ENCODE measurements at places on chromosomes 6 and 20.

DNA sequence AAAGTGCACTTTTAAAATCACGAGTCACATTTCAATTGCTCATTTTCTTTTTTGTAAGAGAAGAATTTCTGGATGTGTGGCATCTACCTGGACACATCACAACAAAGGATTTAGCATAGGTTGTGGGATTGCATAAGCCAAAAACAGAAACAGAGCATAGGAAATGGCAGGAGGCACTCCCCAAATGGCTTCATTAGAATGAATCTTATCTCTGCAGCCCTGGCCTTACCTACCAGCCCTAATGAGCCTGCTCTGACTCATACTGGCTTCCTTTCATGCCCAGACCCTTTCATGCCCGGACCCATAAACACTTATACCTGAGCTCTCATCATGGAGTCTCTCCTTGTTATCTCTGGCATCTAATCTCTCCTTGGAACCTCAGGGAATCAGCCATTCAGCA is 23.9 kb upstream of the SPTLC3 start:
- DNase-seq, result no peak

DNA sequence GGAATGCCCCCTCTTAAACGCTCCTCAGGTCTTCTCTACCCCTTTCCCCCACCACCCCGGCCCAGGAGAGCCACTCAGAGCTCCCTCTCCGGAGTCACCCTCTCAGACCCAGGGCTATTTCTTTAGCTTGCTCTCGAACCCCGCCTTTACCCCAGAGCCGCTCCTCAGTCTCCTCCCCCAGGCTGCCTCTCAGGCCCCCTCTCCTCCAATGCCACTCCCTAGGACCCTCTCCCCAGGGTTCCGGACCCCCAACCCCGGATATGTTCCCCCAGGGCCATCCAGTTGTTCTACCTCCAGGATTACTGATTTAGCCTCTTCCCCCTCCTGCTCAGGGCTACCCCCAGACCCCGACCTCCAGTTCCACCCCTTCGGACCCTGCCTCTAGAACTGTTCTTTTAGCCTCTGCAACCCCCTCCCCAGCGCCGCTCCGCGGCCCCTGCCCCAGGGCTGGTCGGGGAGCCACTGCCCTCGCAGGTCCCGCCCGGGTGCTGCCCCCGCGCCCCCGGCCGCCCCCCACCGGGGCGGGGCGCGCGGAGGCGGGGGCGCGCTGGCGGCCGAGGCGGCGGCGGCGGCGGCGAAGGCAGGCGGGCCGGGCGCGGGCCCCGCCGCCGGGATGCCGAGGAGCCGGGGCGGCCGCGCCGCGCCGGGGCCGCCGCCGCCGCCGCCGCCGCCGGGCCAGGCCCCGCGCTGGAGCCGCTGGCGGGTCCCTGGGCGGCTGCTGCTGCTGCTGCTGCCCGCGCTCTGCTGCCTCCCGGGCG is at the start of gene MMP24:
Gene MMP24 (plus strand): TSS at position 565 of the 758 bp plus-strand sequence. CDS start 49 bp downstream, at position 614.
- no peak for DNase-seq

GRCh38 chr6:44917430-44917829 is 410.7 kb upstream of the RUNX2 start:
- no peak for DNase-seq

- no peak for DNase-seq
Measured at GRCh38 chr20:47380481-47380880, 24.0 kb upstream of the ZMYND8 start.

DNA sequence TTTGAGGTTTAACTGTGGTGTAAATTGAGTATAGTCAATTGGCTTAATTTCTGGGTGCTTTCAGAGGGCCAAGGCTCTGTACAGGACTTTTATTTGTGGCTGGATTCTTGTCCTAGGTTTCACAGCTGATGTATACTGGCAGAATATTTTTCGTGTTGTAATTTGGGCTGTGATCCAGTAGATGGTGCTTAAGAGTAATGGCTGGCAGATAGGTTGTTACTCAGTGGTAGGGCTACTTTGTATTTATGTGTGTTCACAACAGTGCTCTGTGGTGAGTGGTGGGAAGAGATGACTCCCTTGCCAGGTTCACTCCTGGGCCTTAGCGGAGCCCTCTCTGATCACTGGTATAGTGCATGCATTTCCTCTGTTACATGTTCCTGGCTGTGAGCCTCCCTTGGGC is 34.5 kb upstream of the FERMT1 start:
- DNase-seq, result no peak

DNA sequence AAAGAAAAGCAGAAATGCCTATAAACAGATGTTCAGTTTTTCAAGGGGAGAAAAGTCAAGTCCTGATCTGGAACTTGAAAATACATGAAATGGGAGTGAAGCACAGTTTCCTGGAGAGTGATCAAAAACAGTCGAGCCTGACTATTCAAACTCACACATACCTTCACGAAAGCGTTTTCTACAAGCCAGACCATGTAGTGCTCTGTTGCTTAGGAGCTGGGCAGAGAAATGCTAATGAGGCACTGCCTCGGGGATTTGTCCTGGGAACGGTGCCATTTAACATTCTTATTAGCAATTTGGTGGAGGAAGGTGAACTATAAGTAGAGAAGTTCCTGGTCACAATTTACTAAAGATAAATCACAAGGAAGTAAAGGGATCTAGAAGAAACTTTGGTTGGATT is 5.9 kb downstream of the NHSL1 start:
- peak; percentile 53 for DNase-seq

- DNase-seq, result peak; percentile 20
Measured at GRCh38 chr6:124881898-124882578, 80.2 kb upstream of the RNF217 start.

- DNase-seq, result no peak
Measured at GRCh38 chr6:131811500-131811899, 3.7 kb downstream of the ENPP1 start.

- no peak for DNase-seq
Measured at GRCh38 chr6:82129797-82130196, 117.7 kb downstream of the IBTK start.

- peak; percentile 68 for DNase-seq
Measured at GRCh38 chr6:142824426-142824825, 120.5 kb downstream of the HIVEP2 start.

DNA sequence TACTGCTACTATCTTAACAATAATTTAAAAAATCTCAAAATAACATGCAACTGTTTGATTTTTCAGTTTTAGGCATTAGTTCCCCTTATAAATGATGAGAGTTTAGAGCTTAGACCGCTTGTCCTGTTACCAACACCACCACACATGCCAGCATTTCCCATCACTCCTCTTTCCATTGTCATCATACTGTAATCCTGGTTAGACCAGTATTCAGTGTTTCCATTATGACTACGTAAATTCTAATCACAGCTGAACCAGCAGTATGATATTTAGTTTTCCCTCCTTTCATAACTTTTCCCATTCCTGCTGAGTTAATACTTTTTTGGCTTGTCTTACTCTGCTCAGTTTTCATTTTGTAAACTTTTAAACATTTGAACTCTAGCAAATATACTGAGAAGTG is 12.2 kb upstream of the TBC1D20 start:
- no peak for DNase-seq

DNA sequence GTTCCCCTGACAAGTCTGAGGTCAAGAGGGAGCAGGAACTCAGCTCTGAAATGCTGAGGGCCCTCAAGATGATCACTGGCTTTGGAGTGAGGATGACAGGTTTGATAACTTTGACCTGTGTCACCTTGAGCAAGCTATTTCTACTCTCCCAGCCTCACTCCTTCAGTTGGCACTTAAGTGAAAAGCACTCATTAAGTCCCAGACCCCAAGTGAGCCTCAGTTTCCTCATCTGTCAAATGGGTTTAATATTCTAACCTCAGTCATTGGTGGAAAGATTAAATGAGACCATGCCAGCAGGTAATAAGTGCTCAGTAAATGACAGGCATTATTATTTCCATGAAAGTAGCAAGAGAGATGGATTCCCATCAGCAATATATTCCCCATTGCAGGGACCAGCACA is 14.0 kb downstream of the DEFB132 start:
- no peak for DNase-seq

DNA sequence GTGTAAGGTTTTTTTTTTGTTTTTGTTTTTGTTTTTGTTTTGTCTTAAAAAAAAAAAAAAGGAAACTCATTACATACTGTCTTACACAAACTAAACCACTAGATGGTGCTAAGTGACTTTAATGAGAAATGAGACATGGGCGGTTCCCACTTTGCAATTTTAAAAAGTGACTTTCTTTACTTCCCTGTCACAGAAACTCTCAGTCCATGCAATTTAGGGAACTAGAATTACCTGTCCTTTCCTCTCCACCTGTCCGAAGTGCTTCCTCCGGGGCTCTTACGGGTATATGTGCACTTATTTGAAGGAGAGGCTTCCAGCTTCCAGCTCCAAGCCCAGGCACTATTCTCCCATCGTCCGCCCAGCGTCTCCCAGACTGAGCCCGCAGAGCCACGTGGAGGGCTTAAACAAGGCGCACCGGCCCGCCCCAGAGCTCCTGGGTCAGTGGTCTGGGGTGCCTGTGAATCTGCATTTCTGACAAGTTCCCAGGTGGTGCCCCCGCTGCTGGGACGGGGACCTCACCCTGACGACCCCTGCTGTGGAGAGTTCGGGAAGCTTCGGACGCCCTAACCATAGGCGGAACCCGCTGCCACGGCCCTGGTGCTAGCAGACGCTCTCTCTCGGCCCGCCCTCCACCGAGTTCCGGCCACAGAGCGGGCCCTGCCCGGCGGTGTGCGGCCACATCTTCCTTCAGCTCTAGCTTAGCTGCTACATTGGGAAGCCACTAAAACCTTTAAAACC is 26.1 kb downstream of the BFSP1 start:
- DNase-seq, result peak; percentile 89

DNA sequence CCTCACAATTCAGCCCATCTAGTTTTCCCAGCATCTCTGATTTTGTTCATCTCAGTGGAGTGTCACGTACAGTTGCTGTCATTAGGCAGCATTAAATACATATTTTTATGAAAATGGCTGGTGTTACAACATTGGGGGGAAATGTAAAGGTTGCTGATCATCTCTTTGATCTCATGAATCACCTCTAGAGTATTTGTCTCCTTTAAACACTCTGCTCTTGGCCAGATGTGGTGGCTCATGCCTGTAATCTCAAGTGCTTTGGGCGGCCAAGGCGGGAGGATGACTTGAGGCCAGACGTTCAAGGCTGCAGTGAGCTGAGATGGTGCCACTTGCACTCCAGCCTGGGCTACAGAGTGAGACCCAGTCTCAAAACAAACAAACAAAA is 128.1 kb downstream of the IPCEF1 start:
- no peak for DNase-seq

- DNase-seq, result no peak
Measured at GRCh38 chr6:105034470-105034869, 77.6 kb downstream of the LIN28B start.

DNA sequence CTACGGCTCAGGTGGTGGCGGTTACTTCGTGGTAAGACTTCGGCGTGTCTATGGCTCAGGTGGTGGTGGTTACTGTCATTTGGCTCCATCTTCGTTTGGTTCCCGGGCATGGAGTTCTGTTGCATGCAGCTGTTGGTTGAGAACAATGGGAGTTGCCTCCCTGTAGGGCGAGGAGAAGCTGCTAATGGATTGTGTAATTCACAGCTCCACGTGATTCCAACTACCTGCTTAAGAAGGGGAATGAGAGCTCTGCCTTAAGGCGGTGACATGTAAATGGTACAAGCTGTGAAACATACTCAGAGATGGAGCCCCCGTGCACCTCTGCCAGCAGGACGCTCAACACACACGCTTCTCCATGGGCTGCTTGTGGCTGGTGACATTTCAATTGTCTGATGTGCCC is 12.4 kb upstream of the DACT2 start:
- DNase-seq, result no peak

DNA sequence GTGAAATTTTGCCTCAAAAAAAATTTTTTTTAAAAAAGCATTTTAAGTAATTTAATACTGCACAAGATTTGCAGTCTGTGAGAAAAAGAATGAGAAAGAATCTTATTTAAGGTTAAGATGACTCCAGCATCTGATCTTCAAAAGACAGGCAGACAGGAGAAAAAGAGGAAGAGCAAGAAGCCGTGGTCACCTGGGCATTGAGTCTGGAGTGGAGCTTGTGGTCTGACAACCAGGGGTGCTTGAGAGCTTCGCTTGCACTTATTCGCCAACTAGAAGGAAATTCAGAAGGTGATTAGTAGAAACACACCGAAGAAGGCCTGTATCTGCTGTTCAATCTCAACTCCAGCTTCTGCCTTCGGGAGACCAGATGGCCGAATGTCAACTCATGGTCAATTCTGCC is 75.9 kb downstream of the MYLK4 start:
- no peak for DNase-seq

DNA sequence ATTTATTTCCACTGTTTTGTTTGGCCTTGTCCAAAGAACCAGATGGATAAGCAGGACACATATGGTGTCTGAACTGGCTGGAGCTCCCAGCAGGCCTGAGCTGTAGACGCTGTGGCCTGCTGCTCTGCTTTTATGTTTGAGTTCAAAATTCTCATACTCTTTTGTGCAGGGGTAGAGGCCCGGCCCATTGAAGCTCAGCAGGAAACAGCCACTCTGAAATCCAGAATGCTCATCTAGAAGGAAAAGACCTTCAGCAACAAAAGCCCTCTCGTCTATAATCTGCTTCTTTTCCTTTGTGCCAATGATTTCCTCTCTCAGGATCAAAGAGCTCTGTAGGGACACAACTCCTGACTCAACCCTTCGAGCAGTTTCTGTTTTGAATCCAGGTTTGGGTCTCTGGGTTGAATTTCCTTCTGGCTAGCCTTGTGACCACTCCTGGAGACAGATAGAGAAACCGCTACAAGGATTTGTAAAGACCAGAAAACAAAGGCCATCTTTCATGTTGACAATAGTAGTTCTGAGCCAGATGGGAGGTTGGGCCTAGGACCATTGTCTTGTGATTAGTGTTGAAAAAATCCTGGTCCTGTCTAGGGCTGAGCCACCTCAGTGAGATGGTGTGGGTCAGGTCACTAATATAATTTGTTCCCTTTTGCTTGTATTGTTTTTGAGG is 446.7 kb downstream of the BCKDHB start:
- DNase-seq, result no peak

DNA sequence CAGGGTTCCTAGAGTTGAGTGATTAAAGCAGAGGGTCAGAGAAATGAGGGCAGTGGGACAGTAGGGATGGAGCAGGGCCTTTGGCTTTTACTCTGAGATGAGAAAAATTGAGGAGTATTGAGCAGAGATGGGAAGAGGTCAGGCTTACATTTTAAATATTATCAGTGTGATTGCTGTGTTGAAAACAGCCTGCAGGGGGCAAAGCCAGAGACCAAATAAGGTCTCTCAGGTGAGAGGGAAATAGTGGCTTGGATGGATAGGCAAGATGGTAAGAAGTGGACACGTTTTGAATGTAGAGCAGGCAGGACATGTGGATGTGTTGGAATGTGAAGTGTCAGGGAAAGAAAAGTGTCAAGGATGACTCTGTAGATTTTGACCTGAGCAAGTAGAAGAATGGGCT is 105.0 kb upstream of the MAP3K7 start:
- DNase-seq, result no peak

GRCh38 chr6:168739381-168739780 is 298.4 kb downstream of the SMOC2 start:
- no peak for DNase-seq

- no peak for DNase-seq
Measured at GRCh38 chr6:165117806-165118205, 191.6 kb downstream of the C6orf118 start.

DNA sequence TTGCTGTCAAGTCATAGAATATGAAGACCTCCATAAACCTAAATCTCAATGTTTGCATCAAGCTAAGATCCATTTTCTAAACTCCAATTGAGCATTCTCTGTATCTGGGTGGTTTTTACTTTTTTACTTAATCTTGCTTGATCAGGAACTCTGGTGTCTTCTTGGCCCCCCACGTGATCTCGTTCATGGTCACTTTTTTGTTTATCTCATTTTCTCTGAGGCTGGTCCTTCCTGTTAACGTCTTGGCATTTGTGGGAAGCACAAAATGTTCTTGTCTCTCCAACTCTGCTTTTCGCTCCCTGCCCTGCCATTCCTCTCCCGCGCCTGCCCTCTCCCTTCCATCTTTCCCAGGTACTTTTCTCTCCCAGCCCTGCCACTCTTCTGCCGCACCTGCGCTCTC is 14.0 kb upstream of the MAPRE1 start:
- no peak for DNase-seq
